Hematopoietic multipotent progenitor cell treated with erythropoietin and hydrocortisone succinate and interleukin-3 and kit ligand, for 6 days (in vitro differentiated cells): ENCODE measurements at places on chromosomes 12 and 14.

DNA sequence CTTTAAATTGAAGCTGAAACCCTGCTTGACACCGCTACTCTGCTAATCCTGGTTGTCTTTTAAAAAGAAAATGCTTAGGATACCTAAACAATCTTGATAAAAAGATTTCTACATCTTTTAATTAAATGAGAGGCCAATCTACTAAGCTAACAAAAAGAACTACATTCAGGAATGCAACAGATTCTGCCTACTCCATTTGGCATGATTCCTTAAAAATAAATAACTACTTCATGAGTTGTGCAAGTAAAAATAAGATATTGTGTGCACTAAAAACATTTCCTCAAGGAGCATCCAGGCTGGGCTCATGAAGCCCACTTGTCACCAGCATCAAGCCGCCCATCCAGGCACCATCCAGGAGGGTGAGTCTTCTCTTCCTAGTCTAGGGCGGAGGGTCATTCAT lies 197.5 kb downstream of the PAX9 start:
- no peak for DNase-seq

- DNase-seq = no peak
Observed at GRCh38 chr14:21668377-21668776, 5.2 kb downstream of the OR4E1 start.

GRCh38 chr12:26318661-26319068 lies 123.3 kb downstream of the SSPN start:
- DNase-seq = no peak

DNA sequence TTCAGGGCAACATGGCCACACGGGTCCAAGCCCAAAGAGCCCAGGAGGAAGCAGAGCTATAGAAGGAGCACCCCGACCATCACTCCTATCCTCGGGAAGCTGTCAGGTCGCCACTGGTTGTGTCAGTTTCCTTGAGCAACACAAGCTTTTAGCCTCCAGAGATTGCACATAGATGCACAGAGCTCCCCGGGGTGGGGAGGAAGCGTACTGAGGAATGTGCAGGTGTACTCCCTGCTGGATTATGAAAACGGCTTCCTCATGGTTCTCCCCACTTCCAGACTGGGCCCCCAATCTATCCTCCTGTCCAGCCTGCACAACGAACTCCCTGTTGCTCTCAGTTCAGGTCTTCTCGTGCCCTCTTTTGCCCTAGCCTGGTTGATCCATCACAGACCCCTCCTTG lies 30.3 kb upstream of the IRF2BPL start:
- no peak for DNase-seq

DNA sequence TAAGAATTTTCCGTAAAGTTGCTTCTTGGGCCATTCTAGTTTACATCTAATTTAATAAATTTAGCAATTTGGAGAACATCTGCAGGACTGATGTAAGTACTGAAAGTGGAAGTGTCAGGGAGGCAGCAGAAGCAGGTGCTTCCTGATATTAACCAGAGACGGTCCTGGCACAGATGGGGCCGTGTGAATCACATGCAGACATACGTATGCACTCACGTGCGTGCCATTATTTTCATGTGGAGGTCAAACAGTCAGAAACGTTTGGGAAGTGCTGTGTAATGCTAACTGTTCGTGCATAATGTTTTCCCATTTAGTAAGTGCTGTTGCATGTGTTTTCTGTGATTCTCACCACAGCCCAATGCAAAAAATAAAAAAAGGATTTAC lies 87.8 kb upstream of the DYNC1H1 start:
- peak; percentile 94 for DNase-seq

- DNase-seq = no peak
Observed at GRCh38 chr12:103642240-103642864, 55.3 kb downstream of the STAB2 start.

- peak; percentile 6 for DNase-seq
Observed at GRCh38 chr12:41437563-41437962, 249.4 kb downstream of the PDZRN4 start.

DNA sequence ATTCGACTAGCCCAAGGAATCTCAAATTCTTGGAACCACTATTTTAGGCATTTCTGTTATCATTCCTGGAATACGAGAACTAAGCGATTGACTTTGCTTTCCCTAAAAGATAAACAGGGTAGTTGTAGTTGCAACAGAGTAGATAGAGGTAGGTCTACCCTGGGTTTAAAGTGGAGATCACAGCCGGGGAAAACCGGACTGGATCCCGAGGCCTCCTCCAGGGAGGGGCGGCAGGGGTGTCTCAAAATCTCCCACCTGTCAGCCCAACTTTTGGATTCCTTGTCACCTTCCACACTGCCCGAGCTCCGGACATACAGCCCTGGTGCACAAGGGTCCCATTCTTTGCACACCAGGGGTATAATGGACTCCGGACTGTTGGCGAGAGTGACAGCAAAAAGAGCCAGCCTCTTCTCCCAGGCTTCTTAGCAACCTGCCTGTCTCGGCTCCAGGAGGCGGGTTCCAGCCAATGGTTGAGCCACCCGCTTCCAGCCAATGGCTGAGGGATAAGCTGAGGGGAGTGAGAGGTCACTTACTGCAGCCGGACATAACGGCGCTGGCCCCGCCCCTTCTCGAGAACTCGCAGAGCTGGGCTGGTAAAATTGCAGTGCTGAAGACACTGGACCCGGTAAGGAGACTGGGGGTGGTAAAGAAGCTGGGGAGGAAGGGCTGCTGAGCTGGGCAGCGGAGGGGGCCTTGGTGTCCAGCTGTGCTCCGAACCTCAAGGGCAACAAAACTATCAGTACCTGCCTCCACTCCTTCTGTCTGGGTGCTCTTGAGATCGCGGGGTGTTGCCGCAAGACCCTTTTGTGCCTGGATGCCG lies at the start of gene SUOX:
Gene SUOX, plus strand, starts transcription at position 562 of the 820 bp plus-strand sequence. CDS start 4,946 bp downstream, outside the sequence.
- DNase-seq = peak; percentile 98

DNA sequence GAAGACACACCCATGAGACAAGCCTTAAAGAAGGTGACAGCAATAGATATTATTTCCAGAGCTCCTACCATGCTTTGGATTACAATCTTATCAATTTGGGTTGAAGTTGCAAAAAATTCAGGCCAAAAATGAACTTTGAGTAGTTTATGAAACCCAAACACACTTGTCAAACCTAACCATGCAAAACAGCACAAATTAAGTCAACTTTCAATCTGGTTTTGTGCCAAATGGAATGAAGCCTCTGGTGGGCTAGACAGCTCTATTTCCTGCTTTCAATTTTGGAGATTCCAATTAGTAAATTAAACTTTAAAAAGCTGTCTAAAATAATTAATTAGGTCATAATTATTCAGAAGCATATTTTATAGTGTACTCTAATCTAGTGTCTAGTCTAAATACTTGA lies 203.4 kb downstream of the SYT1 start:
- no peak for DNase-seq

DNA sequence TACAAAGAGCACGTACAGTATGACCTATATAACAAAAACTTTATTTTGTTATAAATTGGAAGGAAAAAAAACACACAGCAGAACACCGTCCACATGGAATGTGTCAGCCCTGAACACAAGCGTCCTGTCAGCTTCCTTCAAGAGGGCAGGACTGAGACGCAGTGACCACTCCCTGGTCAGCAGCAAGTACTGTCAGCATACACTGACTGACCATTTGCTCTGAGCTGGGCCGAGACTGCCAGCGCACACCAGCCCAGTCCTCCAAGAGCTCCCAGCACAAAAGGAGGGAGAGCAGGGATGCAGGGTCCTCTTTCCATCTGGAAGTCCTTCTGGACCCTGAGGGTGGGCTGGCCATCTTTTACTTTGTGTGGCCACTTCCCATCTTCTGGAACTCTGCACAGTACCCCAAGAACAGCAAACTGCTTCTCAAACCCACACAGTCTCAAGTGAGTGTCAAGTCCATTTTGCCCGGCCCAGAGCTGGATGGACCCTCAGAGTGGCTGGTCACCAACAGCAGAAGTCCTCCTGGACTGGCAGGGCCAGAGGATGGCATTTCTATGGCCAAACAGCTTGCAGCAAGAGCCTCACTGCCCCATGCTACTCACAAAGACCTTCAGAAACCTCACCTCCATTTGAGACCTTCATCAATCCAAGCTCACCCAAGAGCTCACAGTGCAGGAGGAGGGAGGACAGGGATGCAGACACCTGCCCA lies 11.7 kb downstream of the CCDC88C start:
- no peak for DNase-seq

GRCh38 chr14:71507681-71508080 lies 424.5 kb upstream of the RGS6 start:
- DNase-seq = no peak

- DNase-seq = peak; percentile 52
Observed at GRCh38 chr12:21607701-21608100, 3.1 kb upstream of the GYS2 start.

- no peak for DNase-seq
Observed at GRCh38 chr12:54033980-54034784, 1.3 kb downstream of the HOXC5 start.

GRCh38 chr12:113844495-113845210 lies 121.5 kb downstream of the RBM19 start:
- no peak for DNase-seq

GRCh38 chr14:105012171-105012985 lies 8.5 kb downstream of the CDCA4 start:
- peak; percentile 39 for DNase-seq

DNA sequence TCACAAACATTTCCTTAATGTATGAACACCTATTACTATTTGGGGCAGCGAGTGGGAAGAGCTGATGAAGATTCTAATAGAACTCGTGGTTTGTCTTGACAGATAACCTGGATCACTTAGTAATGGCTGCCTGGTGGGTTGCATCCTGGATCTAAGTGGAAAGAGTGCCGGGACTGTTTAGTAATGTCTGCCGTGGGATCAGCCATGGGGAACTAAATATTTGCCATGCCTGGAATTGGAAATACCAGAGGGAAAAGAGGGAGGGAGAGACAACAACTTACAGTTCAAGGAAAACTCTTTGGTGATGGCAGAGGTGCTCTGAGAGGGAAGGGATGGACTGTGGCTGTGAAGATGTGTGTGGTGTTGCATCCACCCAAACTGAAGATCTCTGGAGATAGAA lies 21.3 kb upstream of the CCDC63 start:
- no peak for DNase-seq

DNA sequence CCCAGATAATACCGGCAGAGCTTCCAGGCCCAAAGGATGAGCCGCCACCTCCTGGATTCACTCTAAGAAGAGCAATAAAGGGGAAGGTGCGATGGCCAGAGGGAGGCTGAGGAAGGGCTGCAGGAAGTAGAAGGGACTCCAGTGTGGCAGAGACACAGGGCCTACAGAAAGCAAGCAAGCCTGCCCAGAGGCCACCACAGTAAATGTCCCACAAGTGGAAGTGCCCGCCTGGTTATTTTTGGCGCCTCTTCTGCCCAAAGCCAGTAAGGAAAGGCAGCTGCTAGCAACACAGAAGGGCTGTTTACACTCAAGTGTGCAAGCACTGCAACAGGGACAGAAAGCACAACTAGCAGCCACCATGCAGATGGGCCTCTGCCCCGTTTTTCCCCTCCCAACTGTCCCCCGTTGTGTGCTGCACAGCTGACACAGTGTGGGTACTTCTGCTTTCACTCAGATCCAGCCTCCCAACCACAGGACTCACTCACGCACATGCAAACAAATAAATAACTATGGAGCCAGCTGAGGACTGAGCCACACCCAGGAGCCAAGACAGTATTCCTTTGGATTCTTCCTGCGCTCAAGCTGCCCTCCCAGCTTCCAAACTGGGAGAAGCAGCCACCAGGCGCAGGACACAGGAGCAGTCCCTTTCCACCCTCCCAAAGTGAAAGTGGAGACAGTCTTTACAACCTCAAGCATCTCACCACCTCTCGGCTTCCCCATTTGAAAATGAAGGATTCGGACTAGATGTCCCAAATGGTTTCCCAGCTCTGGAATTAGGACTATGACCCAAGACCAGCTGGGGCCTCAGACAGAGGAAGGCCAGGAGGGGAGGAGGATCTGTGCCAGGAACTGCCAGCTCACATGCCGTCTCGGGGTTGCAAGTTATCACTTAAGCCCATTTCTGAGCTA lies 40.0 kb upstream of the PNMA1 start:
- DNase-seq = peak; percentile 87

- DNase-seq = no peak
Observed at GRCh38 chr14:101500681-101501080, 60.6 kb upstream of the DIO3 start.

DNA sequence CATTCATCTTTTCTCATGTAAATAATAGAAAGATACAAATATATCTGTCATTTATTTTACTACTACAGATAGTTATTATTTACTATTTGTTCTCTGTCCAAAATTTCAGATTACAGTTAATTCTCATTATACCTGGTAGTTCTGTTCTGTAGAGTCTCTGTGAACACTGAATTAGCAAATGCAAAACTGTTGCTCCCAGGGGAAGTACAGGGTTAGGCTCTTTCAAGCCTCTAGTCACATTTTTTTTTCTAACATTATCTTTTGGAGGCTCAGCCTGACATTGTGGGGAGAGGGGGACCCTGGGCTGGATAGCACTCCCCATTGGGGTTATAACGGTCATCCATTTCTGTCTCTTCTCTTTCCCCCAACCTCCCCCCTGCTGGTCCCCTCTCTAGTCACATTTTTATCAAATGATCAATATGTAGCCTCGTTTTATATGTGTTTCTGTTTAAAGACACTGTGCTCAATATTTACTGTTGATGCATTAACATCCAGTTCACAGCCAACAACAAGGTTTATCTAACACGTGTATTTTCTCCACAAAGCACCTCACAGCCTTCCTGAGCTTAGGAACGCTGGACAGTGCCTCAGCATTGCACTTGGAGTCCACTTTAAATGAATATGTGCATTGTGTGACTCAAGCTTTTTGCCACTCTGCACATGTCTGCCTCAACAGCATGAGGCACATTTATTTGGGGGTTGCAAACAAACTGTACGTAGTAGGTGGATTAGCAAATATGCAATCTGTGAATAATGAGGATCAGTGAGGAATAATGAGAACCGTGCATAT lies 4.7 kb downstream of the SMCO2 start:
- no peak for DNase-seq

GRCh38 chr14:24367514-24368211 lies at the start of gene NFATC4:
Gene NFATC4 (plus strand): TSS chr14:24368184. CDS start chr14:24368341, 157 bp downstream.
- DNase-seq = peak; percentile 71

DNA sequence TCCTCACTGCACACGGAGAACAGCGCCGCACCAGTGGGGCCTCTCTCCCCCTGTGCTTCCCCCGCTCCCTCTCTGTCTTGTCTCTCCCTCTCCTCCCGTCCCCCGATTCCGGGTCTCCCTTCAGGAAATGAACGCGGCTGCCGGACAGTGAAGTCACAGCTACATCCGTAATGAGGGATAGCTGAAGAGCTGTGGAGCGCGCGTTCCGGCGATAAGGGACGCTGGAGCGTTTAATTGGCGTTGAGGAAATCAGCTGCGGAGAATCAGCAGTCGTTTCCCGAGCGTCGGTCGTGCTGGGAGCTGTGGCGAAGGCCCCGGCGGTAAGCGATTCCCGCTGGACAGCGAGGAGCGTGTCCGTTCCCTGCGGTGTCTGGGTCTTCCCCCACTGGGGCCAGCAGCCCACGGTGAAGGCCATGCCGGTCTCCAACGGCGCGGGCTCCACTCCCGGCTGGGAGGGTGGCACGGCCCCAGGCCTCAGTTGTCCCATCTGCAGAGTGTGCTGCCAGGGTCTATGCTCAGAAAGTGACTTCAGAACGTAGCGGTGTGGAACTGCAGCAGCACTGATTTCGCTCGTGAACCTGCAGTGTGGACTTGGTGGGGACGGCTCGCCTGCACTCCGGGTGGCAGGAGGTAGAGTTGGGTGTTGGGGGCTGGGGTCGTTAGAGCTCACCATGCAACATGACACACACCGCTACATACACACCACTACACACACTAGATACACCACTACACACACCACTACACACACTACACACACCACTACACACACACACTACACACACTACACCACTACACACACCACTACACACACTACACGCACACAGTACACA lies 10.9 kb downstream of the NOC4L start:
- no peak for DNase-seq
